ENCODE measurements at places on chromosomes 2 and 18.

DNA sequence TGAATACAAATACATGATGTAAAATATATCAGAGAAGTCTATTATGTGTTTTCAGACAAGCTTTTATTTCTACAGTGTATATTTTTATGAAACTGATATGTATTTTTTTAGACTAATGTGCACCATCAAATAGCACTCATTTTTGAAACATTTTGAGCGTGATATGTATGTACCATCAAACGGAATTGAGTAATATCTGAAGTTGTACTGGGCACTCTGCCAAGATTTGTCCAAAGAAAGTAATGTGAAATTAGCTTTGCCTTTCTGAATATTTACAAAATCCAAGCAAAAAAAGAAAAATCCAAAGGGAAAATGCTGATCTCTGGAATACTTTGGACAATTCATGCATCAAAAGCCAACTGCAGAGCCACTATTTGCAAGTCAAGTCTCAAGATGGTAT lies 972.0 kb downstream of the DPP10 start:
- no peak for DNase-seq

- no peak for DNase-seq
Measured at GRCh38 chr2:40160751-40161218, 291.1 kb downstream of the SLC8A1 start.

DNA sequence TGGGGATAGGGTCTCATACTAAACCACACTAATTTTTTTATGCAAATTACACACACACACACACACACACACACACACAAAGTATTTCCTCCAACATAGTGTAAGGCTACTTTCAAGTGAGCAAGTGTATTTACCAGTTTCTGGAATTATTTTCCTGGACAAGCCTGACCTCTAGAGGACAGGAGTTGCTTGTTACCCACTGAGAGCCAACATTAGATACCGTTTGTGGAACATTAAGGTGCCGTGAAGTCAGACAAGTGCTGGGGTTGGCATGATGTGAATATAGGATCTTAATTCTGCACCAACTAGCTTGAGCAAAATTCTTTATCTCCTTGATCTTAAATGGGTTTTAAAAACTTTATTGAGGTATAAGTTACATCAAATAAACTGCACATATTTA lies 39.3 kb upstream of the SERPINB2 start:
- peak; percentile 70 for DNase-seq

DNA sequence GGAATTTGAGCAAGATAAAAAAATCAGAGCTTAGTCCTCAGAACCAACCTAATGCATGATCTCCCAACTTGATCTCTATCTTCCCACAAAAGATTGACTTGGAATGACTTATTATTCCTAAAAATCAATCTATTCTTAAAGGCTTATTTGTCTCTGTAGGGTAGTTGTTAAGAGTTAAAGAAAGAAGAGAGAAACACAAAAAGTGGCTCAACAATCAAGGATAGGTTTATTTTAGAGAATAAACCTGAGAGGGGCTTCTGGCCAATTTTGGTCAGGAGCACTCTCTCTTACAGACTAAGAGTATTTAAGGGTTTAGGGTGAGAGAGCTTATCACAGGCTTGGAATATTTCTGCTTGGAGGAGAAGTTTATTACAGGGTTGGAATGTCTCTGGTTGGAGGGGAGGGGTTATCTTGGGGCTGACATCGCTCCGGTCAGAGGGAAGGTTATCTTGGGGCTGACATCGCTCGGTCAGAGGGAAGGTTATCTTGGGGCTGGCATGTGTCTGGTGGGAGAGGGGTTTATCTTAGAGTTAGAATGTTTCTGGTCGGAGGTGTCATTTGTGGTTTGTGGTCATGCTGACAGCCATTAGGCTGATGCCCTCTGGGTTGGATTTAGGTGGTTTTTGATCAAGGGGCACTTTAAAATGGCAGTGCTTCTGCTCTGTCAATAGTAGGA lies 2.4 kb upstream of the MFF start:
- no peak for DNase-seq

DNA sequence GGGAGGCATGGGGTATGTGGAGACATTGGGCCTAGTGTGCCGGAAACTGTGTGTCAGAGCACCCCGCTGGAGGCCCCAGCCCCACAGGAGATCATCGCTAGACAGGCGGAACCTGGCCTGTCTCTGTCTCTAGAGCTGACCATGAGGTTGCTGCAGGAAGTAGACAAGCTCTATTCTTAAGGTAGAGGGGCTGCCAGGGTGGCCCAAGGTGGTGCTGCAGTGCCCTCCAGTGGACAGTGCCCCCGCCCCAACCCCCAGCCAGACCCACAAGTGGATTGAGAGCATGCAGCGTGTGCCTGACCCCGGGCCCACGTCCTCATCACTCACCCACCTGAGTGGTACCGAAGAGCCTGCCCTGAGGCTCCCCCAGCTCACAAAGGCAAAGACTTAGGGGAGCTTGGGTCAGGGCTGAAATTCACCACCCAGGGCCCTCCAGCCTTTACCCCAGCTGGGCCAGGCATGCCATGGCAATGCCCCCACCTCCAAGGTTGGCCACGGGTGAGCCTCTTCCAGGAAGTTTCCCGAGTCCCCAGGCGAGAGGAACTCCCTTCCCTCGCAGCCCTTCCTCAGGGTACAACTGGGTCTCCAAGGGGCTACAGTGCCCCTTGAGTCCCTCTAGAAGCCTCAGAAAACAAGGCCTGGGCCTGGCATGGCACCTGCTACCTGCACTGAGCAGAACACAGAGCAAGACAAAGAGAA lies 155.0 kb downstream of the TTC32 start:
- no peak for DNase-seq

DNA sequence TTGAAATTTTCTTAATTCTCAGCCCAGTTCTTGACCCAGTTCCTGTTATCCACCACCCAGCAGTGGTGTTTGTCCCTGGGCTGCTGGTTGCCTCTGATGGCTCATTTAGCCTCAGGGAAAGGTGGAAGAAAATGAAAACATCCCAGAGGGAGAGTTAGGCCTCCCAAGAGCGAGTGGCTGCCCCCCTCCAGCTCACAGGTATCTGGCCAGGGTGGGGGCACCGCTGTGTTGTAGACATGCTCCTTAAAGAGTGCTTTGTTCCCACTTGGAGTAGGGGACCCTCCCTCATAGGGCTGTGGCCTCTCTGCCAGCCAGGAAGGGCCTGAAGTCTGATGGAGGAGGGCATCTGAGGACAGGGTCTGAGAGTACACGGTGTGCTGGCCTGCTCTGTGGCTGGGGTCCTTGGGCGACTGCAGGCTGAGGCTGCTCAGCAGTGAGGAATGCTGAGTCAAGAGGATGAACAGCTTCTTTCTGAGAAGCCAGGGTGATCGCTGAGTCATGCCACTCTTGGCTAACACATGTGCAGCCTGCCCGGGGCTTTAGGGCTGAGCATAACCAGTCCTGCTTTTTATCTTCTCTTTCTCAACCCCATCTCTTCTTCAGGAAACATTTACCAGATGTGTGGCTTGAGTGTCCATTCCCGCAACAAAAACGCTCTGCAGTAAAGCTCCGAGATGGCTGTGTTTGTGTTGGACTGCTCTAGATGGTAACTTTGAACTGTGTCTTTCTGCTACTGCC lies 72.3 kb downstream of the IL1R2 start:
- peak; percentile 99 for DNase-seq

DNA sequence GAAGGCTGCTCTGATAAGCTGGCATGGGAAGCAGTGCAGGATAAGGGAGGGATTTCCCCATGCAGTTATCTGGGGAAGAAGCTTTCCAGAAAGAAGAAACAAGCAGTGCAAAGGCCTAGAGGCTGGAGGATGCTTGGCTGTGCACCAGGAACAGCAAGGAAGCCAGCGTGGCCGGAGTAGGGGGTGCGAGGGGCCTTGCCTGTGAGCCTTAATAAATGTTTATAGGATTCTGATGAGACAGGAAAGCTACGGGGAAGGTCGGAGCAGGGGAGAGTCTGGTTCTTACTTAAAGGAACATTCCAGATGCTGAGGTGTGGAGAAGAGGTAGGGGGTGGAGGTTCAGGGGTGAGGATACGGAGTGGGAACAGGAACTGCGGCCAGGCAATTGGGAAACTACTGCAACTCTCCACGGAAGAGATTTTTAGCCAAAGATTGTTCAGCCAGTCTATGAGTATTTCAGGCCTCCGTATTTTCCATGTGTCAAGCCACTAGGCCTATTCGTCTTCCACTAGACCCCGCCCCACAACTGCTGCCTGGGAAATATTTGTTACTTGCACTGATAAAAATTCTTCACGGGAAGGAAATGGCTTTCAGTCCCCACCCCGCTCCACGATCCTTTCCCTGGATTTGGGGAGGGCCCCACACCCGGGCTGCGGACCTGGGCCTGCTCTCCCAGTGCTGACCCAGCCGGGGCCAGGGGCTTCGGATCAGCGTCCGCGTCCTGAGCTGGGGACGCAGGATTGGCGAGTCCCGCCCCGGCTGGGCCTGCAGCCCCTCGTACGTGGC lies 516 bp downstream of the EIF2AK2 start:
- DNase-seq, result peak; percentile 70

- DNase-seq, result no peak
Measured at GRCh38 chr2:32836933-32837332, 109.8 kb upstream of the LTBP1 start.

GRCh38 chr2:71133603-71134002 lies 3.2 kb downstream of the MPHOSPH10 start:
- DNase-seq, result no peak

DNA sequence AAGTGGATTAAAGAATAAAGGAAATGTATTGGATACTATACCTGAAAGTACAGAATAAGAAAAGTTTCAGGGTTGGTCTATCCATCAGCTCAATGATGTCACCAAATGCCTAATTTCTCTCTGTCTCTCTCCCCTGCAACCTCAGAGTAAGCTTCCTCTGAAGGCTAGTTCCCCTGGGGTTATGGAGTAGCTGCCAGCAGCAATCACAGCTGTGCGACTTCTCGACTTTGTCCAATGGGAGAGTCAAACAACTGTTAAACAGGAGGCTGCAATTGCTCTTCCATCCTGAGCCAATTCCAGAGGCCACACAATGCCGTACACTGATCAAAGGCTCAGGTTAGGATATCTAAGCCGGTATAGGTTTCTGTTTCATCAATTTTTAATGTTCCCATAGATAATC lies 95.3 kb upstream of the FANCL start:
- no peak for DNase-seq

GRCh38 chr18:23617412-23618014 lies 31.2 kb upstream of the NPC1 start:
- no peak for DNase-seq

DNA sequence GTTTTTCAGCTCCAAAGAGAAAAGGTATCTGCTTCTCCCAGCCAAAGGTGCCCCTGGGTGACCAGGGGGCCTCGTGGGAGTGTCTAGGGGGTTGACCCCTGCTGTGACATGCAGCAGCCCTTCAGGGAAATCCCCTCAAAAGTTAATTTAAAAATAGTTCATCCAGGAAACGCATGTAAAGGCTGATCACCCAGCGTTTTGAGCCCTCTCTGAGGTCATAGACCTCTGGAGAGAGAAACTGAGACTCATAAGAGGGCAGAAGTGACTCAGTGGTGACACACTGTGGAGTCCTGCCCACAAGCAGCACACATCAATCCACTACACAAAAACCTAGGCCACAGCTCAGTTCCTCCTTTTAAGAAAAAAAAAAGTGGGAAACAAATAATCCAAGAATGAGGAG lies 11.9 kb downstream of the GAL3ST2 start:
- DNase-seq, result no peak

DNA sequence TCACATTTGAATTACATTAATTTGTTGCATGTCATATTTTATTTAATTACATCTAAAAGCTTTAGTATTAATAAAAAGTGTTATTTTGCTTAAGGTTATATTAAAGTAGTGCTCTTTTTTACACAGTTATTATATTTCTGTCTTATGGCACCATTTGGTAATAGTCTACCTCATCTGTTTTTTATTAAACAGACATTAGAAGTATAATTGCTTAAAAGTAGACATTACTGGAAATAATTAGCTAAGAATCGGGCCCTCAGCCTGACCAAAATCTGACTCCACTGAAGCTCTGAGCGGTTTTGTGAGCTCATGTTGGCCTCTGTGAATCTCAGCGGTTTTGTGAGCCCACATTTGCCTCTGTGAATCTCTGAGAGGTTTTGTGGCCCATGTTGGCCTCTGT lies 102.5 kb upstream of the SNTG2 start:
- no peak for DNase-seq

- DNase-seq, result no peak
Measured at GRCh38 chr2:240362216-240362755, 73.2 kb upstream of the GPC1 start.

GRCh38 chr2:64424416-64424987 lies 29.5 kb upstream of the LGALSL start:
- no peak for DNase-seq

GRCh38 chr2:241390301-241391206 lies 34.5 kb downstream of the FARP2 start:
- no peak for DNase-seq

- no peak for DNase-seq
Measured at GRCh38 chr2:173392731-173393130, 38.1 kb downstream of the CDCA7 start.

DNA sequence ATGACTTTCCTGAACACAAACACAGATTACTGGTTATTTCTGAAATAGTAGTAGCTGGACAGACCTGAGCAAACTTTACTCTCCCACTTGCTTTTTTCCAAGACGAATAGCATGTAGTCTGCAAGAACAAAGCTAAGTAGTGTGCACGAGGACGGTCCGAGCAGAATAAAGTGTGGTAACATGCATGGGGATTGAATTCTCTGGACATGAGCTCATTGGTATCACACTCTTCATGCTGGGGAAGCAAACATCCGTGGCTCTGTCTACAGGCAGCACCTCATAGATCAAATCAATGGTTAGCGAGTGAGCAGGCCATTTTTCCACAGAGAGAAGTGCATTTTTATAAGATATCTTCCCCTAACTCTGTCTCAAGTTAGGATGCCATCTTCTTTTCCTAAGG lies 164.8 kb upstream of the STK17B start:
- DNase-seq, result peak; percentile 65

- peak; percentile 45 for DNase-seq
Measured at GRCh38 chr2:175871331-175872004, 130.6 kb downstream of the LNPK start.

DNA sequence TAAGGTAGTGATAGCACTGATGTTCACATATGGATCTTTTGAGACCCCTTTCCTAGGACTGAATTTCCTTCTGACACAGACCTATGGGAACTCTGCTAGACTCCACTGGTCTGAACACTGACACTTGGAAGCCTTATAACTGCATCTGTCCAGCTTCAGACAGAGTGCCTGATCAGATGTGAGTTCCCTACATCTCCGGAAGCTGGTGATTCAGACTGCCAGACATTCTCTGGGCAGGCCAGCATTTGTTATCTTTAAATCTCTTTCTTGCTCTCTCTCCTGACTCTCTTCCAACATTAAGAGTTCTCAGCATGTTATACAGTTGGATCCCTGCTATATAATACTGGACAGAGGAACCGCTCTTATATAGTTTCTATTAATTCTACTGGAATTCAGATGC lies 408.5 kb downstream of the ZEB2 start:
- peak; percentile 78 for DNase-seq

DNA sequence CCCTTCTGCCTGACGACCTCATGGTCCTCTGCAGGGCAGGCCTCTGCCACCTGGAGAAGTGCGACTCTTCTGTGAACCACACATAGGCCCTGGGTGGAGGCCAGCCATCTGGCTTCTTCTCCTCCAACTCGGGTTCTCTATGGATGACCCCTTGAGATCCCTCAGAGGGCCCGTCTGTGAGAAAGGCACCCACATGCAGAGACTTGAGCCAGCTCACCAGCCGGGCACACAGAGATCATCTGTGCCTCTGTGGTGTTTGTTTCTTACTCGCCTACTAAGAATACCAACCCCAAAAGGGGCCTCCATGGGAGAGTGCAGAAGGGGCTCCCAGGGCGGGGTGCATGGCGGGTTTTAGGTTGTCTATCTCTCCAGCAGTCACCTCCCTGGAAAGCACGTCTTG lies 176.5 kb upstream of the SALL3 start:
- DNase-seq, result no peak
